ENCODE measurements at places on chromosomes 5 and 9.

DNA sequence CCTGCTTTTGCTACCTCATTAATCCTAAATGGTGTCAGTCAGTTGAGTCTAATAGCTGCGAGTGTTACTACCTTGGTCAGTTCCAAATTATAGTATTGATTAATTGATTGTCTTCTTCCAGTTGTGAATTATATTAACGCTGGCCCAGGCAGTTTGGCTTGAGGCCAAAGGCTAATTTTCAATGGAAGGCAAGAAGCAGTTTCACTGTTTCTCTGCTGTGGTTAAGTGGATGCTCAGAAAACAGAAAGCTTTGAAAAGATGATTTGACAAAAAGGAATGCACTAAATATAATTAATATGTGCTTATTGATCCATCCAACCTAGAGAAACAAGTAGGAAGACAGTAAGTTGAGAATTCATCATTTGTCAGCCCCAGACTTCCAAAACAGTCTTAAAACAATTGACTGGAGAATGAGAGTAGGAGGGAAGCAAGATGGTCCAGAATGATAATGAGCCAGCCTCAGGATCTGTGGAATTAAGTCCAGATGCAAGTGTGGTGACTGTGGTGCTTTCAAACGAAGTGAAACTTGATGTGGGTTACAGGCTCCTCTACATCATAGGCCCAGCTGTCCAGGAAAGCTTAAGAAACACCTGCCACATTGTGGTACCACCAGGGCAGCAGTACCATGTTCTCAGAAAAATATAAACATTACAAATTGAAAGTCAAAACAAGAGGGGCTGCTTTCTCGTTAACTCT is 1371.0 kb upstream of the DMAC1 start:
- no peak for DNase-seq

DNA sequence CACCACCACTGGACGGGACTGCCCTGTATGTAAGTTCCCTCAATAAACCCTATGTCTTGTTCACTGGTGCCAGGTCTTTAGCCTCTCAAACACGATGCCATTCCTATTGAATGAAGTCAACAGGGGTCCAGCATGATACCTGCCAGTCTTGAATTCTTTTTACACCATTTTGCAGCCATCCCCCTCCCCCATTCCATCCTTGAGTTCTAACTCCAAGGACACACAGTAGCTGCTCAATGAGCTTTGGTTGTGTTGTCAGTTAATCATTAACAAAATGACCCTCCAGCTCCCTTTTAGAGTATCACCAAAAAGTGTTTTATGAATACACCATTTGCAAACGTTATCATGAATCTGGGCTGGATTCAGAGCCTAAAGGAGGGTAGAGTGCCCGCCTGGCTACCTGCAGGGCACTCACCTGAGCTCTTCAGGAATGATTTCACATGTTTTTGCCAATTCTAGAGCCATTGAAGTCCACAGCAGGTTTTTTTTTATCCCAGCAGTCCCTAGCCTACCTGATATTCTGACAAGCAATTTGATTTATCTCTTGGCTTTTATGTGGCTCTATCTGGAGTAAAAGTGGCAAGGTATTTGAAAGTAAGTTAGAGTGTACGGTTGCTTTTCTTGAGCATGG is 271.8 kb downstream of the SMARCA2 start:
- DNase-seq = no peak

- DNase-seq = no peak
Measured at GRCh38 chr5:96924016-96924443, 11.8 kb upstream of the LNPEP start.

- DNase-seq = no peak
Measured at GRCh38 chr5:10351199-10351905, 2.1 kb upstream of the MARCHF6 start.

DNA sequence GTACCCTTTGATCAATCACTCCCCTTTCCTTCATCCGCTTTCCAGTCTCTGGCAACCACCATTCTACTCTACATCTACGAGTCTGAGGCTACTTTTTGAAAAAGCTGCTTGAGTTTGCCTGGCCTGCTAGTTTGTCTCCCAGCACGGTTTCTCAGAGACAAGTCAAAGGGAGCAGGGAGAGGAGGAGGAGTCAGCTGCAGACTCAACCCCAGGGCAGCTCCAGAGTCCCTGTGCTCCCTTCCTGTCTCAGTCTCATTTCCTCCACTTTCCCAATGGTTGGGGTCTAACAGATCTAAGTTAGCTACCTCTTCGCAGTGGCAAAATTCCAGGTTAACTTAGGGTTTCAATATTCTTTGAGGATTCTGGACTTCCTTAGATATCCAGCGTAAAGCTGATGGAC is 80.0 kb upstream of the PCA3 start:
- no peak for DNase-seq

- no peak for DNase-seq
Measured at GRCh38 chr5:75509956-75510355, 1.5 kb downstream of the CERT1 start.

All from activated CD4-positive, alpha-beta T cell treated with anti-CD3 and anti-CD28 coated beads for 24 hours (primary cell).